ENCODE measurements at places on chromosomes 16 and 17. TPM values are rescaled to one million over a fixed set of nuclear protein-coding genes. Genes with fewer than 3 reads are reported as not detected.

The ENPP7 gene
- not detected for total RNA-seq

The MRTFB gene
- 8.1 TPM for total RNA-seq

The MEFV gene
- total RNA-seq: not detected

The FOXN1 gene
- not detected for total RNA-seq

The CCDC144A gene
- total RNA-seq: not detected

The MYH1 gene
- not detected for total RNA-seq

The TEKT5 gene
- total RNA-seq: not detected

The EVI2B gene
- 0.18 TPM for total RNA-seq

The GJC1 gene
- 4.7 TPM for total RNA-seq

All from cardiac atrium fibroblast (primary cell).